ENCODE measurements at places on chromosomes 7 and 10. TPM values are rescaled to one million over a fixed set of nuclear protein-coding genes. Genes with fewer than 3 reads are reported as not detected.

FGF8 gene
- total RNA-seq = not detected

C10orf71 gene
- not detected for total RNA-seq

BMPER gene
- total RNA-seq = 6.2 TPM

SFR1 gene
- total RNA-seq = 23.5 TPM

FAM237B gene
- total RNA-seq = not detected

LOXL4 gene
- 1.3 TPM for total RNA-seq

TMEM26 gene
- total RNA-seq = 0.07 TPM

MOGAT3 gene
- not detected for total RNA-seq

GPR37 gene
- 0.36 TPM for total RNA-seq

CNTNAP2 gene
- total RNA-seq = not detected

HEPACAM2 gene
- total RNA-seq = not detected

COBL gene
- total RNA-seq = 4.2 TPM

GRM3 gene
- total RNA-seq = not detected

TUBAL3 gene
- 0.57 TPM for total RNA-seq

SPDYE9 gene
- total RNA-seq = not detected

CCNY gene
- 42.2 TPM for total RNA-seq

ENTPD1 gene
- 0.02 TPM for total RNA-seq

FBXL13 gene
- total RNA-seq = 0.61 TPM

MYO3A gene
- total RNA-seq = not detected

INSIG1 gene
- 14.6 TPM for total RNA-seq

ARHGEF5 gene
- total RNA-seq = 2.2 TPM

SYT15B gene
- 2.7 TPM for total RNA-seq

CD36 gene
- total RNA-seq = 0.07 TPM

VWC2 gene
- total RNA-seq = not detected

GPR141 gene
- total RNA-seq = not detected

PDE1C gene
- 5.6 TPM for total RNA-seq

RAPGEF5 gene
- 0.07 TPM for total RNA-seq

PON3 gene
- 38.2 TPM for total RNA-seq

THAP5 gene
- total RNA-seq = 12.5 TPM

PAPOLB gene
- total RNA-seq = not detected

ADAM8 gene
- 4.4 TPM for total RNA-seq

CYP2C8 gene
- not detected for total RNA-seq

UCN3 gene
- total RNA-seq = not detected

TMEM176B gene
- 0.12 TPM for total RNA-seq

FAM241B gene
- 19.8 TPM for total RNA-seq

IRF5 gene
- total RNA-seq = 13.7 TPM

TRPV5 gene
- not detected for total RNA-seq

GPR85 gene
- not detected for total RNA-seq

KCNIP2 gene
- 1.1 TPM for total RNA-seq

MARVELD1 gene
- 41.4 TPM for total RNA-seq

NME8 gene
- not detected for total RNA-seq

AVPI1 gene
- total RNA-seq = 90.0 TPM

CACNB2 gene
- not detected for total RNA-seq

CLEC2L gene
- total RNA-seq = 0.13 TPM

PTPRN2 gene
- total RNA-seq = 0.96 TPM

SOSTDC1 gene
- total RNA-seq = not detected

VGF gene
- 26.2 TPM for total RNA-seq

ACTR3C gene
- not detected for total RNA-seq

ASAH2 gene
- 3.6 TPM for total RNA-seq

ADIRF gene
- total RNA-seq = not detected

FAM25A gene
- not detected for total RNA-seq

ZNF316 gene
- total RNA-seq = 13.0 TPM

MCMBP gene
- total RNA-seq = 77.1 TPM

All from A549 treated with CORT108297 at 1 μM for 4 hours (cell line).